SW 1271 (cell line): ENCODE measurements at places on chromosomes 16 and 17.
A peak's percentile ranks its signal among the peaks of the same experiment; 100 is the strongest.

GRCh38 chr16:67342616-67343015 lies 16.0 kb downstream of the LRRC36 start:
- DNase-seq = no peak

GRCh38 chr17:68516732-68517131 lies 4.5 kb downstream of the PRKAR1A start:
- DNase-seq = no peak

- DNase-seq = no peak
Measured at GRCh38 chr16:24996301-24996700, 18.9 kb downstream of the ARHGAP17 start.

GRCh38 chr17:8947201-8947600 lies 18.3 kb downstream of the PIK3R5 start:
- DNase-seq = no peak

DNA sequence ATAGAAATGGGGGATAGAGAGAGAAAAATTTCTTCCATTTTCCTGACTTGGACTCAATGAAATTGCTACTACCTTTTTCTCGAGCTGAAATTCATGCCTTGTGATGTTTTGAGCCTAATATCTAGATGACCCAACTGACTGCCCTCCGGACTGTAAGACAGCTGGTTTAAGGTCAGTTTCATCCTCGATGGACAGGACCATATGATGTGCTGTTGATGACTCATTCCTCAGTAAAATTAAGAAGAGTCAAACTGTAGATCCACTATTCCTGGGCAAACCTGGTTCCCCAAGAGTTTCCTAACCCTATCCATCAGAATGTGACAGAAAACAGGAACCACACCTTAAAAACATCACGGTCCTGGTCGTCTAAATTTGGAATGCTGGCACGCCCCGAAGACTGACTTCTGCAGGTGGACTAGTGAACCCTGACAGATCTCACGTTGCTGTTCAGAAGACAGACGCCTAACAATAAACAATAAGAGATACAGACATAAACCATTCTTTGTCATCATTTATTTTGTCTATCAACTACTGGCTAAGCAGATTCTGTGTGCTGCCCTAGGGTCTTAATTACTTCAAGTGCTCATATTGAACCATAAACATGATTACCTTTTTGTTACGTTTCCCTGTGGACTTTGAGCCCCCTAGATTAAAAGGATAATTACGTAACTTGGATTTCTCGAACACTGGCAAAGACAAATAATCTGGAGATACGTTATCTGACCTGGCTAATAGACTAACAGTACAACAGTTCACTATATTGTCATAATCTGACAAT lies 45.1 kb upstream of the NOS2 start:
- DNase-seq = no peak

DNA sequence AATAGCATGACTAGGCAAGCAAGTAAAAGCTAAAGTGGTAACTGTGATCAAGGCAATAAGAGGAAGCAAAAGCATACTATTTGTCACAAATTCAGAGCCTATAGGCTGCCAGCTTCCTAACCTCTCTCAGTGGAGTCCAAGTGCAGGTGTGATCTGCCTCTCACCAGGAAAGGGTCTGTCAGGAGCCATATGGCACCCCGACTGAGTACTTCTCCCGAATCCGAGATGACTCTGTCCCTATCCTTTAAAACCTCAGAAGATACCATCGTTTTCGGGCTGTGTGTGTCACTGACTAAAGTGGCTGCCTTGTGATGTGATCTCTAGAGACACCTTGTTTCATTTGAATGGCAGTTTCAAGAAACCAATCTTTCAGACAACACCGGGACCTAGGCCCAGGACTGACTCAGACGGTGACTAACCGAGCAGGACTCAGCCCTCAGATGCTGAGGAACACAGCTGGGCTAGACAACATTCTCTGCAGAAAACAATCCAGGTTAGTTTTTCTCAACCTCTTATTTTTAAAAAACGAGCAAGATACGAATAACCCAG lies 63.6 kb downstream of the SMG6 start:
- peak; percentile 41 for DNase-seq

DNA sequence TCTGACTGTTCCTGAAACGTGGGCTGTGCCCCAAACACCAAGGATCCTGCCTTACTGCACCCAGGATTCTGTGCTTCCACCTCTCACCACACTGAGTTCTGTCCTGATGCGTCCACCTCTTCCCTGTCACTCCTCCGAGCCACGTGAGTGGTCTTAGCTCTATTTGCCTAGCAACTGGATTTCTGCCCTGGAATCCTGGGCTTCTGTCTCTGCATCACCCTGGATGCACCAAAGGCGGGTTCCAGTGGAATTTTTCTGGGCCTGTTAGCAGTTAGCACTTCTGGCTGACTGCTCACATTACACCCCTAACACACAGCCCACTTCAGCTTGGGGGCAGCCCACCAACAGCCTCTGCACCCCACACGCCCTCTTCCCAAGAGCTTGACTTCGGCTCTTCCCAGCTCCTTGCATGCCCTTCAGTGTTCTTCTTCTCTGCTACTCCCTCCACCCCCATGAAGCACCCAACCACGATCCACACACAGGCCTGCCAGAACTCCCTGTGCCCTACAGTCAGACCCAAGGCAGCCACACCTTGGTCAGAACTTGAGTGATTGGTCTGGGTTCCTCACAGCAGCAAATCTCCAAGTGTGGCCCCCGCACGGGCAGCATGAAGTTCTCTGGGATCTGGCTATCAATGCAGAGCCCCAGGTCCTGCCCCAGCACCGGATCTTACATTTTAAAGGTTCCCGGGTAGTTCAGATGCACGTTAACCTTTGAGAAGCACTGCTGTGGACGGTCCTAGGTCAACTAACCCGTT lies 129.8 kb upstream of the RCVRN start:
- DNase-seq = no peak
